ENCODE measurements at places on chromosomes 1 and 21.

DNA sequence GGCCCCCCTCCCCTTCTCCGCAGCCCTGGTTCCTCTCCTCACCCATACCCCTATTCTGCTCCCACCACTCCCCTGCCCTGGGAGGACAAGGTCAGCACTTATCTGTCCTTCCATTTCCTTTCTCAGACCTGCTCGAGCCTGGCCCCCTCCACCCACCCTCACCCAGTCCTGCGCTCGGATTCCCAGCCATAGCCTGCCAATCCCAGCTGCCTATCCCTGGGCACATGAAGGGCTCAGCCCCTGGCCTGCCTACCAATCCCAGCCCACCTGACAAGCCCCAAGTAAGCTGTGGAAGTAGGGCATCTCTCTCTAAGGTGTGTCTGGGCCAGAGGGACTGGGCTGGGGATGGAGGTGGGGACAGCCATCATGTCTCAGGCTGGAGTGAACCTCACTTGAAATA lies 5.4 kb downstream of the BLACAT1 start:
- no peak for DNase-seq

DNA sequence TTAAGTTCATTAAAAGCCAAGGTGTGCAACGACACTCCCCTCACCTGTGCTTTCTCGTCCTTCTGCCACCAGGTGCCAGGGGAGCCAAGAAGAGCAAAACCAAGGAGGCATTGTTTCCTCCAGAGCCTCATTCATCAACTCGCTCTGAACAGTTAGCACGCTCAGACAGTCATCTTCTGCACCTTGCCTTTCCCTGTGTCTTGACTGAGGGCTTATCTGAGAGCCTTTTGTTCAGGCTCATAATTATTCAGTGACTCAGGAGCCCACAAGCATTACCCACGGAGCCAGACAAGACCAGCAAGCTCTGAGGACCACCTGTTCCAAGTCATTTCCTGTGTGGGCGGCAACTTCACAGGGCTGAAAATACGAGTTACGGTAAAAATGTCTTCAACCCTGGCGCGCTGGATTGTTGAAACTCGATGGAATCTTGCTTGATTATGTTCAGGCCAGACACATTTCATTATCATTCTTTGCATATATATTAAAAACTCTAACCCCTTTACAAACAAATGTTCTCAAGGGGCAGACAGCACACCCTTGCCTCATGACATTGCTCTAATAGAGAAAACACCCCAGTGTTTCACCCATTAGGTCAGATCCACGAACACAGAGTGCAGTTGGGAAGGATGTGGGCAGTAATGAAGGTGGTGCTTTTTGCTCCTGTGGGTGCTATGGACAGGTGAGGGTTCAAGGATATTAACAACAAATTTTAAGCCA lies 89.7 kb upstream of the RUNX1 start:
- no peak for DNase-seq

- no peak for DNase-seq
Observed at GRCh38 chr1:206643118-206643698, 7.9 kb downstream of the DYRK3 start.

DNA sequence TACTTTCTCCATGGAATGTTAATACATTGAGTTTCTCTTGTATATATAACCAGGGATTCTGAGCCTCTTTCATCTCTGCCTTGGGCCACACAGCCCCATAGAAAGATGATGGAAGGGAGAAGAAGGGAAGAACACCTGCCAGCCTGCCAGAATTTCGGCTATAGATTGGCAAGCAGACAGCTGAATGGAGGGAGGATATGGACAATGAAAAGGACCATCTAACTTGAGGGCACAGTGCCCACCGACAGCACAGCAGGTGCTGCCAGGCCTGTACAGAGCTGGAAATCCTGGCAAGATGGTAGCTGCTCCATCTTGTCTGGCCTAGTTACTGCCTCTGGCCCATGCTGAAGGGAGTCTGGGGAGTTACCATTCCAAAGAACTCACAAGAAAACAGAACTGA lies 244.3 kb downstream of the FGGY start:
- DNase-seq: no peak

DNA sequence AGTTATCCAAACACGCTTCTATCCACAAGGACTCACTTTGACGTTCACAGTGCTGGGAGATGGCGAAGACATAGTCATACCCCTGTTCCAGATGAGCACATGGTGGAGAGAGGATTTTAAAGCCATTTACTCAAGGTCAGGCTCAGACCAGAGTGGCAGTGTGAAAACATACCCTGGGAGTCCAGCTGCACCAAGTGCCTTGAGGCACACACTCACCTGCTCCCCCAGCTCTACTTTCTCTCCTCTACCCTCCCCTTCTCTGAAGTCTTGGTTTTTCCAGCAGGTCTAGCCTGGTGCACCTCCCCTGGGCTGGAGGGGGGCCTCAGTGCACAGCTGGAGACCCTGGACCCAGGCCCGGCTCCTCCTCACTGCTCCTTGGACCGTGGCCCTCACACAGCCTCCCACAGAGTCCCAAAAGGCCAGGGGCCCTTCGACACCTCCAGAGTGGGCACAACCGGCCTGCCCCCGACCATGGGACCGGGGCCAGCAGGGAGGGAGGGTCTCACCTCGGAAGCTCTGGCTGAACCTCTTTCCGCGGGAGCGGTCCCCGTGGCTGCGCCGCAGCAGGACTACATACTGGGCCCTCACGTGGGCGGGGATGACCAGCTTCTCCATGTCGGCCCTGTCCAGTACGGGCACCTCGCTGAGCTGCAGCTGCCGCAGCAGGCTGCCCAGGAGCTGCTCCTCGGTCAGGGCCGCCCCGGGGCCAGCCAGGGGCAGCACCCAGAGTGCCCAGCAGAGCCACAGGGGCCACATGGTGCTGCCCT lies 452 bp downstream of the LEFTY2 start:
- no peak for DNase-seq

DNA sequence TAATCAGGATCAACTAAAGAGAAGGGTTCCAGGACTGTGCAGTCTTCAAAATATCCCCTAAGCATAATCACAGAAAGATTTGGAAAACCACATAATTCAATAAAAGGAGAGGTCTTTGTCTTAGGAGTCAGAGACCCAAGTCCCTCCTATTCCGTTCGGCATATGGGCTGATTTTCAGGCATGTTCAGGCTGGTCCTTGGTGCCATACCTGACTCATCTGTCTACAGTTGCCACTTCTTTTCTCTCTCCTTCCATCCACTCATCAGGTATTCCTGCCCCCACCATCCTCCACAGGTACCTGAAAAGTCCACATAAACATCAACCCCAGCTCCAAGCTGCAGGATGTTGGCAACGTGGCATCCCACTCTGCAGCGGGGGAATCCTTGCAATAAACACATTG lies 29.7 kb upstream of the RPL11 start:
- DNase-seq: no peak

- DNase-seq: no peak
Observed at GRCh38 chr1:21641537-21641936, 27.6 kb downstream of the RAP1GAP start.

DNA sequence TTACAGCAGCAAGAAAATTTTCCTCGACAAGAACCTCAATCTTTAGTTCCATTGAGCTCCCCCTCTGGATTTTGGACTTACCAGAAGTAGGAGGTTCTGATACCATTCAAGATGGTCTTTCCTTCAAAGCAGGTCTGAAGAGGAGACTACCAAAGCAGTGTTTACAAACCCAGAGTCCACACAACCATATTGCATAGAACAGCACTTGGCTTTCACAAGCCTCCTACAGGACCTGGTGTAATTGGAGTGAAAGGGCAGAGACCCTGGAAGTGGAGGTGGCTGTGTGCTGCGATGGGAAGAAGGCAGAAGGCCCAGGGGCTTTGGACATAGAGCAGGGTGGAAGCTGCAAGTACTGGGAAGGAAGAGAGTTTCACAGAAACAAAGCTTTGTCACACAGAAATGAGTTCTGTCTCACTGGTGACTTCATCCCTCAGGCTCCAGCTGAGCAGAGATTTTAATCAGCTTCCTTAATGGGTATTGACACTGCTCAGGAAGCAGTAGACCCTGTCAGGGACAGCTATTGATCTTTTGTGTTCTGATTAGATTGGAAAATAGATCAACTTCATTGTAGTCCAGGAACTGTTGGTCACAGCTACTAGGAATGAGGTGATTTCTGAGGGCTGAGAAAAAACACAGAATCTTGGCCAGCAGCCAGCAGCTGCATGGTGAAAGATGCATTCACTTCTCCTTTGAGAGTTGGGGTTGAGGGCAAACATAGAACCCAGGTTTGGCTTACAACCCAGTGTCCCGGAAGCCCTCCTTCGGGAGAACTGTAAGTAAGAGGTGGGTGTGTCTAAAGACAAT lies 124.0 kb downstream of the SYT2 start:
- no peak for DNase-seq

Data from Kasumi-1 (cell line).